ENCODE measurements at places on chromosomes 12 and 14.

- DNase-seq, result peak; percentile 52
Observed at GRCh38 chr12:113245695-113246477, 24.6 kb downstream of the TPCN1 start.

- DNase-seq, result no peak
Observed at GRCh38 chr12:15931590-15932053, 20.5 kb downstream of the DERA start.

- peak; percentile 62 for DNase-seq
Observed at GRCh38 chr12:3034067-3034750, 43.0 kb upstream of the TSPAN9 start.

GRCh38 chr12:123032736-123033391 lies 52.4 kb downstream of the ARL6IP4 start:
- DNase-seq, result no peak

GRCh38 chr12:41663598-41664265 lies 475.6 kb downstream of the PDZRN4 start:
- peak; percentile 53 for DNase-seq

GRCh38 chr14:50263321-50263720 lies 31.9 kb upstream of the SOS2 start:
- DNase-seq, result no peak

DNA sequence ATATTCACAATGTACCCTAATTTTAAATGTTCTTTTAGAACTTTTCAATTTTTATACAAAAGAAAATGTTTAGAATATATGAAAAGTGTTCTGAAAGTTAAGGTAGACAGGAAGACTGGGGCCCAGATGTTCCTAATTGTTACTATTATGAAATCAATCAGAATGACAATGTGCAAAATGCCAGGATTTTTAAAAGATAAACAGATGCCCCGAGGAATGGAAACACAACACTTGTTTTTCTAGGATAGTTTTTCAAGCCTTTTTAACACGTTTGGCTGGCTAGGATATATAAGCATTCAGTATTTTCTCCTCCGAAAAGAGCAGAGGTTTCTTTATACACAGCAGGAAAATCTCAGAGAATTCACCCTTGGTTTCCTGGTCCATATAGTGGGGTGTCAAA lies 106.8 kb downstream of the ESR2 start:
- no peak for DNase-seq

DNA sequence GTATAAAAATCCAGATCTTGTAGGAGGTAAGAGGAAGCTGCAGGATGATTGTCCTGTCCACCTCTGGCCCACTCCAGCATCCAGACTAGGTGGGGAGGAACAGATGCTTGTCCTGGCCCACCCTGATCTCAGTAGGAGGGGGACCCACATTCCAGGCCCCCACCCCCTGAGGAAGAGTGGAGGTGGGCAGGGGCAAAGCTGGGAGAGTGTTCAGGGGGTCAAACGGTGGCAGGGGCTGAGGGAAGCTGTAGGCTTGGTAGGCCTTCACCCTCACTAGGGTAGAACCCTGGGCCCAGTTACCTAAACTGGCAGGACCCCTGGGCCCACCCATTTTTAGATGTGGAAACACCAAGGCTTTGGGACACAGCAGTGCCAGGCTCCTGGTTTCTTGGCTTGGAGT lies 4.1 kb downstream of the SLC48A1 start:
- no peak for DNase-seq

GRCh38 chr14:39762576-39763401 lies 330.6 kb upstream of the FBXO33 start:
- peak; percentile 7 for DNase-seq

GRCh38 chr14:74616996-74617700 lies 5.1 kb upstream of the LTBP2 start:
- DNase-seq, result no peak

- peak; percentile 53 for DNase-seq
Observed at GRCh38 chr12:108193917-108194316, 64.8 kb downstream of the WSCD2 start.

GRCh38 chr12:4984971-4985370 lies 58.7 kb upstream of the KCNA5 start:
- DNase-seq, result no peak

- no peak for DNase-seq
Observed at GRCh38 chr12:490260-490659, 30.5 kb downstream of the B4GALNT3 start.

GRCh38 chr12:16599081-16599480 lies 6.9 kb downstream of the LMO3 start:
- no peak for DNase-seq
